ENCODE measurements at places on chromosomes 3 and 15.

- DNase-seq: no peak
Observed at GRCh38 chr3:143226678-143227291, 107.2 kb downstream of the CHST2 start.

GRCh38 chr3:179304605-179305004, 18.2 kb upstream of the ZNF639 start:
- no peak for DNase-seq

DNA sequence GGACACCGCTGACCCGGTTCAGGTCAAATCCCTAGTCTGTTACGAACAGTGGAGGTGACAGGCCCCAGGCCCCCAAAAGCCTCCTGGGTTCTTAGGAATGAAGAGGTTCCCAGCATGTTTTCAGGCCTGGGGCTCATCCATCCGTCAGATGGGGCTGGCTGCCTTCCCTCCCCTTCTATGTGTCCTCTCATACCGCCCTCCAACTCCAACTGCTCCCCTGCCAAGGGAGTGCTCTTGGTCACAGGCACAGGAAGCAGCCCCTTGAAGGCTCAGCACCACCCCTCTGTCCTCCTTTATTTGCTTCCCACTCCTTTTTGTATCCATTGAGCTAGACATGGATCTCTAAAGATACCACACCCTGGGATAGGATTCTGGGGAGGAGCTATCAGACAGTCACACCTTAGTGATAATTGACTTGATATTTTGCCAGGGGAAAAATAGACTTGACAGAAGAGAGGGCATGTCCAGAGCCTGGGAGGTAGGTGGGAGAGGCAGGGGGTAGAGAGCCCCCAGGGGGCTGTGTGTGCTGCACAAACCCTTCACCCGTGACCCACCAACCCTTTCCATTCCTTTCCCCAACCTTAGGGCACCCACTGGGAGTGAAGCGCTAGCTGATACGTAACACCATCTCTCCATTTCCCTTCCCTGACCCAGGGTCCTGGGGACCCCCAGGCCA, 10.7 kb upstream of the CSPG4 start:
- DNase-seq: no peak

- DNase-seq: no peak
Observed at GRCh38 chr15:37044915-37045648, 55.3 kb downstream of the MEIS2 start.

GRCh38 chr3:27590437-27591298, 106.5 kb upstream of the SLC4A7 start:
- no peak for DNase-seq

DNA sequence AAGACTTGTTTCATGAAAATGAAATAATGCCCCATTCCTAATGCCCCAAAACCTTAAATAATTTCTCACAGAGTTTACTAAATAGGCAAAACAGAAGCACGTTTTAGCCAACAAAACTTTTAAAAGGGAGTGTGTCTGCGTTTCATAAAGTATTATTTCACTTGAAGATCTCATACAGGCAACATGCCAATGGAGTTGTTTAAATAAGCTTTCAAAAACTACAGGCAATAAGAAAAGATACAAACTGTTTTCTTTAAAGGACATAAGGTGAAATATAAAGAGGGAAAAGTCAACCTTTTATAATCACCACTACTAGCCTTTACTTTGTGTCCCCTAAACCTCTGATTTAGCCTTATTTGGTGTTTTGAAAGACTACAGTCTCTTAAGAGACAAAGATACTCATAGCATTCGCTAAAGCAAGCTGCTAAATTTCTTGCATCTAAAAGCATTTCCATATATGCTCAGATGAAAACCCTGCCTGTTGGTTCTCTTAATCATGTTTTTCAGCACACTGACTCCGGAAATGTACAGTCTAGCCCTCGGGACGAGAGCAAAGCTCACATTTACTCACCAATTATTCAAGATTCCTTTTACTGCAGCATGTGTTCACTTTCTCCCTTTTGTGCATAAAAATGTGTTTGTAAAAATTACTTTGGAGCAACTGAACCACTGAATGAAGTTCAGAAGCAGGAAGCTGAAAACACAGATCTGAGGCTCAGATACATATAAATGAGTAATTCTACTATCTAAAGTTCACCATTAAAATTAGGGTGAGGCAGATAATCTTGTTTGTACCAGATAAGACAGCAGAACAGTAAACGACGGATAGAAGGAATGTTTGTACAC, 119.0 kb downstream of the GOLIM4 start:
- no peak for DNase-seq

DNA sequence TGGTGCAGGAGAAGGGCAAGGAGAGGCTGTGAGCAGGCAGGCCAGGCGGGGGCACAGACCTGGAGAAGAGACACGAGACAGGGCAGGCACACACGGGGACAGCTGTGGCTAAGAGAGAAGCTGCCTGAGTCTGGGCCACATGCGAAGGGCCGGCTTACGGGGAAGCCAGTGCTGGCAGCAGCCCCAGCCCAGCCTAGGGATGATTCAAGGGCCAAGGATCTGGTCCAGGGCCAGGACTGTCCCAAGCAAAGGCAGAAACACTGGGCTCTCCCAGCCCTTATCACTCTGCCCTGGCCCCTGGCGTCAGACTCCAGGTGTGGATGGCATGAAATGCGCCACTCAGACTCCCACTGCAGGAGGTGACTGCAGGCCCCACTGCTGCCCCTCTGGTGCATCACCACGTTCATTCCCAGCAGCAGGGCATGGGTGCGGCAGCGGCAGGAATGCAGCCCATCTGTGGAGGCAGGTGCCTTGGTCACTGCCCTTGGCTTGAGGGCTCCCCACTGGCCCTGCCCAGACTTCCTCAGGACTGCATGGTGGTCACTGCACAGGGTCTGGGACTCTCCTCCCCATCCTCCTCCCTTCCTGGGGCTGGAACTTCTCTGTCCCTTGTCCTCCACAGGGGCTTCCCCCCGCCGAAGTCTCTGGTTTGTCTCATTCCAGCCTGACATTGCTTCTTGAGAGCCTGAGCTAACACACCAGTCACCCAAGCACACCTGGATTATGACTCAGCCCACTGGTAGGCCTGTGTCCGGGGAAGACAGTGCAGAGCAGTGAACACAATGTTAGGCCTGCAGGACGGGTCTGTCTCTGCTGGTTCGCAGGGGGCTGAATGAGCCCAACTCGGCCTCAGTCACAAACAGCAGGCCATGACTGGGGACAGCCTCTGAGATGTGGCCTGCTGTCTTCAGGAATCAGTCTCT, 69.3 kb downstream of the TBC1D2B start:
- peak; percentile 64 for DNase-seq

GRCh38 chr3:171944118-171945016, 95.0 kb upstream of the FNDC3B start:
- peak; percentile 65 for DNase-seq

DNA sequence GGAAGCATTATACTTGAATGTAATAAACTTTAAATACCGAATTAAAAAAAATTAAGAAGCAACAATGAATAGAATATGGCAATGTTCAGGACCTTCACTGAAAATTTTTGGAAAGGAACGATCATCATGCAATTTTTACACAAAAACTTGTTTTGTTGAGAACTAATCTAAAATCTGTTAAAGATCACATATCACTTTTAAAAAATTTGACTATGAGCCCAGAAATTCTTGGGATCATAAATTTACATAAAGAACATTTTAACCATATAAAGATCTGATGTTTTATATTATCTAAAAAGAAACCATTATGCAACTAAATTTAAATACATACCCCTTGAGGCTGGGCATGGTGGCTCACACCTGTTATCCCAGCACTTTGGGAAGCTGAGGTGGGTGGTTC, 76.2 kb upstream of the MELTF start:
- no peak for DNase-seq

DNA sequence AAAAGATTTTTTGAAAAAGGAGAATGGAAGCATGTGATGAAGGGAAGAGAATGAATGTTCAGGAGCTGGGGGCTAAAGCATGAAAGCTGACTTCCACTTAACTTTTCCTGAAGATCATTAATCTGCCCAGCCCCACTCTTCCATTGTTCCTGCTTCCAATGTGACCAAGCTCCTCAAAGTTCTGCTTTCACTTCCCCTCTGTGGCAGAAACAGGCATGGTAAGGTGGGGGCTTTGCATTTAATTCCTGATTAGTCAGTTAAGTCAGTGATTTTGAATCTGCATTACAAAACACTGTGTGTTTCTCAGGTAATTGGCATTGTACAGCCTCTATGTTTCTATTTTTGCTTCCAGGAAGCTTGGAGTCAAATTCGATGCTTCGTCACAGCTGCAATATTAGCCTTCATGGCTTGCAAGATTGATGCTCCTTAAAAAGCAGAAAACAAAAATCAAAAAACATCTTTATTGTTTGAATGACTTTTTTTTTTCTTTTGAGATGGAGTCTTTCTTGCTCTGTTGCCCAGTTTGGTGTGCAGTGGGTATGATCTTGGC, 7.3 kb upstream of the TM6SF1 start:
- DNase-seq: no peak

DNA sequence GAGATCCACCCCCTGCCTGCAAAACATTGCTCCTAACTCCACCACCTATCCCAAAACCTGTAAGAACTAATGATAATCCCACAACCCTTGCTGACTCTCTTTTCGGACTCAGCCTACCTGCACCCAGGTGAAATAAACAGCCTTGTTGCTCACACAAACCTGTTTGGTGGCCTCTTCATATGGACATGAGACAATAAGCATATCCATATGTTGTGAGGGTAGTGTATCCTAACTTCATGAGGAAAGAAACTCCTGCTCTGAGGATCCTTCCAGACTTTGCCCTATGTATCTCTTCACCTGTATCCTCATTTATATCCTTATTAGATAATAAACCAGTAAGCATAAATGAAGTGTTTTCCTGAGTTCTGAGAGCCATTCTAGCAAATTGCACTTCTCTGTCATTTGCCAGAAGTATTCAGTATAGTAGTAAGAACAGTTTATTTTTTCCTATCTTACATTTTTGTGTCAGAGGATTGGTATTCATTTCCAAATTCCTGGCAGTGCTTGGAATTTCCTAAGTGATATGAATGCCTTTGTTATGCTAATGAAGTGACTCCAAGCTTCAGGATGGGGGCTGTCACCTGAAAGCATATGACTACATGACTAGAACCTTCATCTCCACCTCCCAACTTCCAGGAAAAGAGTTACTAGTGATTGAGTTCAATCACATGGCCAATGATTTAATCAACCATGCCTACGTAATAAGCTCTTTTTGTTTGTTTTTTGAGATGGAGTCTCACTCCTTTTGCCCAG, 30.2 kb downstream of the TTBK2 start:
- DNase-seq: no peak

- no peak for DNase-seq
Observed at GRCh38 chr15:30859091-30859874, 44.4 kb upstream of the FAN1 start.

DNA sequence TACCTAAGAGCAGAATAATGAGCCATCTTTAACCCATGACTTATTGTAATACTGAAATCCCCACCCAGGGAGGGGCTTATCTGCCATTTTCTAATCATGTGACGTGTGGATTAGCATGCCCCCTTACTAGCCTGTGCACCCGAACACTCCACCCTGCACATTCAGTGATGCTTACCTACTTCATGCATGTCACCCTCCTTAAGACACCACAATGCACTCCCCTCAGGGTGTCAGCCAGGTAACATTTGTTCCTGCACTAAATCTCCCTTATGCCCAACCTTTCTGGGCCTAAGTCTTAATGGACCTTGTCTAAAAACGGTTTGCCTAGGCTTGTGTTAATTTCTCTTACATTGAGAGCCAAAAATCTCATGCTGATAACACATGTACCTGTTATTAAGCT, 336.6 kb downstream of the OCA2 start:
- no peak for DNase-seq
